ENCODE measurements at places on chromosomes 5 and 9.

- DNase-seq, result no peak
Observed at GRCh38 chr9:35237311-35237710, 75.5 kb downstream of the UNC13B start.

DNA sequence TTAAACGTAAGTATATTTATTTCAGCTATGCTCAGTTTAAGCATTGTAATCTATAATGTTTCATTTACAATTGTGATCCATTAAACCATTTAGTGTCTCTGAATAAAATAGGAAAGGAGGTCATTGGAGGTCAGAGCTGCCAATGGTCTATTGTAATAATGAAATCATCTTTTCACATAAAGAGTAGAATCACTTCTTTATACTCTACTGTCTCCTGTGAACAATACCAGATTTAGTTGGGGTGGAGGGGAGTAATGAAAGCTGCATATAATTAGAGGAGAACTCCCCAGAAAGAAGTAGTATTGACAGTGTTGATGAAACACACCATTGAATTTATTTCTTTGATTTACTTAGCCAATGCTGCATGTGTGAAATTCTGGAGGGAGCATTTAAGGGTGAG is 35.1 kb upstream of the ZFYVE16 start:
- DNase-seq, result no peak

GRCh38 chr5:136799806-136800372 is 434.5 kb upstream of the TRPC7 start:
- no peak for DNase-seq

DNA sequence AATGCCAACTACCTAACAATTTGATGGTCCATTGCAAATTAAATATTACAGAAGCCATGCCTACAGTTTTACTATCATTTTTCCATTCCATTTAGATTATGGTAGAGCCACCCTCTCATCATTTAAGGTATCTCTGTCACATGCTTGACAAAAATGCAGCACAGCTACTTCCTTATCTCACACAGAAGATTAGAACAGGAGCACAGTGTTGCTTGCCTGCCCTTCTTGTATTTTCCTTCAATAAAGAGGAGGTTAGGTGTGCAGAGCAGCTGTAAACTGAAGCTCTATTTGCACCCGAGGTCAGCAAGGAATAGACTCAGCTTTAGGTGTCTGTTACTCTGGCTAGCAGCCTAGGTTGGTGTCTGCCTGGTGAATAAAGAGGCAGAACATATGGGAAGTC is 51.5 kb upstream of the ATP10B start:
- no peak for DNase-seq

DNA sequence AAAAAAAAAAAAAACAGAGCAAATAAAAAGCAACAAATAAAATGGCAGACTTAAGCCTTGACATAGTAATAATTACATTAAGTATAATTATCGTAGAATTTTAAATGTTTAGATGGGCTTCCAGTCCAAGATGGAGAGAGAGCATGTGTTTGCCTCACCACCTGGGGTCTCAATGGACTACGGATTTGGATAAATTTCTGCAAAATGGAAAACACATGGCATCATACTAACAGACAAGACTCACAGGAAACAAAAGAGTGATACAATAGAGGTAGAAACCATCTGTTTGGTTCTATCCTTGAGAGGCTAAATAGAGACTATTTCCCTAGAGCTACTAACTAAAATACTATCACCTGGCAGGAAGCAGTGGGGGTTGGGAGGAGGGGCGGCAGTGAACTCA is 144.3 kb downstream of the MUSK start:
- no peak for DNase-seq
